ENCODE measurements at places on chromosomes 13 and 19.

DNA sequence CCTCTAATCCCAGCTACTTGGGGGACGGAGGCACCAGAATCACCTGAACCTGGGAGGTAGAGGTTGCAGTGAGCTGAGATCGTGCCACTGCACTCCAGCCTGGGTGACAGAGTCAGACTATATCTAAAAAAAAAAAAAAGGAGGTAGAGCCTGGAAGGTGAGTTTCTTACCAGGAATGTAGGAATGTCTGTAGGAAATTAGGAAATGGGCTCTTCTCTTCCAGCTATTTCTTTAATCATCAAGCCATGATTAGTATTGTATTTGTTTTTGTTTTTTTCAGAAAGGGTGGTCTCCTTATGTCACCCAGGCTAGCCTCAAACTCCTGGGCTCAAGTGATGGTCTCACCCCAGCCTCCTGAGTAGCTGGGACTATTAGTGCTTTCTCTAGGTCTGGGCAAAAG is 26.3 kb upstream of the SERP2 start:
- DNase-seq, result no peak

- no peak for DNase-seq
Observed at GRCh38 chr19:39001041-39001440, 25.5 kb upstream of the FBXO17 start.

- DNase-seq, result no peak
Observed at GRCh38 chr13:26280822-26281221, 26.9 kb downstream of the CDK8 start.

- no peak for DNase-seq
Observed at GRCh38 chr19:16882146-16882545, 6.7 kb upstream of the F2RL3 start.

DNA sequence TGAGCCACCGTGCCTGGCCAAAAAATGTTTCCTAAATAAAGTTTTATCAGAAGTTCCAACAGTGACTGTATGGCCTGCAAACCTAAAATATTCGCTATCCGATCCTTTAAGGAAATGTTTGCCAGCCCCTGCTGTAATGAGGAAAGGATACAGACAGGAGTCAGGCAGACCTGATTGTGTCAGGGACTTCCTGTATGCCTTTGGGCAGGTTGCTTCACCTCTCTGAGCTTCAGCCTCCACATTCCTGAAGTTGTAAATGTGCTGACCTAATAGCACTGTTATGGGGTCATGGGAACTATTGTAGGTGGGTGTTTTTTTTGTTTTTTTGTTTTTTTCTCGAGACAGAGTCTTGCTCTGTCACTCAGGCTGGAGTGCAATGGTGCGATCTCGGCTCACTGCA is 6.2 kb downstream of the ABHD8 start:
- DNase-seq, result no peak

- DNase-seq, result no peak
Observed at GRCh38 chr13:21065686-21066085, 4.3 kb upstream of the LATS2 start.

GRCh38 chr19:1433119-1434039 is 4.8 kb upstream of the RPS15 start:
- DNase-seq, result no peak

- no peak for DNase-seq
Observed at GRCh38 chr13:25982907-25983306, 68.9 kb downstream of the SHISA2 start.

- DNase-seq, result no peak
Observed at GRCh38 chr13:59367904-59368303, 795.8 kb downstream of the DIAPH3 start.

DNA sequence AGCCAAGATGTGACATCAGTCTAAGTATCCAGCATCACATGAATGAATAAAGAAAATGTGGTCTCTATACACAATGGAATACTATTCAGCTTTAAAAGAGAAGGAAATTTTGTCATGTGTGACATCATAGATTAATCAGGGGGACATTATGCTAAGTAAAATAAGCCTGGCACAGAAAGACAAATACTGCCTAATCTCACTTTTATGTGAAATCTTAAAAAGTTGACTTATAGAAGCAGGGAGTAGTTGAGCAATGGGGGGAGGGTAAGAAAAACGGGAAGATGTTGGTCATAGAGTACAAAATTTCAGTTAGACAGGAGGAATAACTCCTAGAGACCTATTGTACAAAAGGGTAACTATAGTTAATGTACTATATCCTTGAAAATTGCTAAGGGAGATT is 10.4 kb upstream of the LCP1 start:
- DNase-seq, result no peak

DNA sequence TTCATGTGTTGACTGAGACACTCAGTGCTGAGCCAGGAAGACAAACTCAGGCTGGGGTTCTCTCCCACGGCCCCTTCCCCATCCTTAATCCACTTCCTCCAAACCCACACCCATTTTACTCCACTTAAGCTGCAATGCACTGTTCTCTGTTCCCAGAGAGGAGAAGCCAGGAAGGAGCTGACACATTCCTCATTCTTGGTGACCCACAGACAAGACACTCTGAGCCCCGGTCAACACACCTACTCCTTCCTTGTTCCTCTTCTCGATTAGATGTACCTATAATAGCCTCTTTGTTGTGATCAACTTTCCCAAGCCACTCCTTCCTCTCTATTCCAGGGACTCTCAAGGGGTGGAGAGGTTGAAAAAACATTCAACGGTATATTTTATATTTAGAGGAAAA is 47.1 kb downstream of the INSR start:
- no peak for DNase-seq

DNA sequence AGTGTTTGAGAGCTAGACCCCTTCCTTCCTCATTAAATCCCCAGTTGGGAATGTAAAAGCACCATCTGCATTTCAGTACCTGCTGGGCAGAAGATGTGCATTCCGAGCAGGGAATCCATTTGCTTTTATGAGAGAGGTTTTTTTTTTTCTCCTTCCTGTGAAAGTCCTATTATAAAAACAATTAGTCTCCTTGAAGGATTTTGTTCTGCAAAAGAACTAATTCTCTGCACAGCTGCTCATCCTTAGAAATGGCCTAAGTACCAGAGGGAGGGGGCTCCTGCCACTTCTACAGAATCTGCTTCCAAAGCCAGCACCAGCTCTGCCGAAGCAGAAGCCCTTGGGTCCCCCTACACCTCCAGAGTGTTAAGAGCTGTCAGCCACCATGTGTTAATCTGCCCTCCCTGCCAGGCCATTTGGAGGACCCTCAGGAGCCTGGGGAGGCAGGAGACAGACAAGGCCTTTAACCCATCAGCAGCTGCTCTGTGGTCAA is 36.4 kb upstream of the SERPINE3 start:
- DNase-seq, result no peak

GRCh38 chr13:37735293-37735692 is 134.3 kb downstream of the TRPC4 start:
- DNase-seq, result no peak

GRCh38 chr19:11373885-11374432 is 507 bp upstream of the SWSAP1 start:
- DNase-seq, result no peak

DNA sequence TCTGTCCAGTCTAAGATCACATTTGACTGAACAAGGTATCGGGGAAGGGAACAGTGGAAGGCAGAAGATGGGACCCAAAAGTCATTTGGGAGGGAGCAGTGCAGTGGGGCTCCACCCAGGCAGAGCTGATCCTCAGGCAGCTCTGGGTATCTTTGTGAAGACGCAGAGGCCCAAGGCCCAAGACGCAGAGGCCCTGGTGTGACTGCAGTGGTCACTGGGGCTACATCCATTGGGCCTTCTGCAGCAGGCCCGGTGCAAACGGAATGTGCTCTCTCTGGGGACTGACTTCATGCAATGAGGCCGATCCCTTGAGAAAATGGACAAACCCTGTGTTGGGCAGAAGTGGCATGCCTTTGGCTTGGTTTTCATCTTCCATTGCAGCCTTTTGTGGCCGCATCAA is 463.4 kb upstream of the ZNF507 start:
- DNase-seq, result no peak

- DNase-seq, result no peak
Observed at GRCh38 chr13:99416411-99417121, 84.7 kb upstream of the TM9SF2 start.

- no peak for DNase-seq
Observed at GRCh38 chr13:69279213-69279612, 828.4 kb upstream of the ATXN8OS start.

DNA sequence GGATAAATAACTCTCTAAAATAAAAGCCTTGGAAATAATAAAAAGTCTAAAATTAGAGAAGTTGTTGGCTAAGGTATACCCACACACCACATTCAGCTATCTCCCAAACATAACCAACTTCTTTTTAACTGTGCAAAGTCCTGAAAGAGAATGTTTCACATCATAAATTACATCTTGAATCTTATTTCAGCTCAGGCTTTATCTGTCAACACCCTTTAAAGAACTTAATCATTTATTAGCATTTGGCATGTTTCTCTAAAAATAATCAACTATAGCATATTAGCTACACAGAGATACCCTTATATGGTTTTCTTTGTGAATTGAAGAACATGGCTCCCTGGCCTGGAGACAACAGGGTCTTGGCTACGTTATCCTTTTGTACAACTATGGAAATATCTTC is 6.9 kb downstream of the EDNRB start:
- no peak for DNase-seq

GRCh38 chr19:10861103-10861651 is 10.2 kb upstream of the CARM1 start:
- DNase-seq, result no peak

DNA sequence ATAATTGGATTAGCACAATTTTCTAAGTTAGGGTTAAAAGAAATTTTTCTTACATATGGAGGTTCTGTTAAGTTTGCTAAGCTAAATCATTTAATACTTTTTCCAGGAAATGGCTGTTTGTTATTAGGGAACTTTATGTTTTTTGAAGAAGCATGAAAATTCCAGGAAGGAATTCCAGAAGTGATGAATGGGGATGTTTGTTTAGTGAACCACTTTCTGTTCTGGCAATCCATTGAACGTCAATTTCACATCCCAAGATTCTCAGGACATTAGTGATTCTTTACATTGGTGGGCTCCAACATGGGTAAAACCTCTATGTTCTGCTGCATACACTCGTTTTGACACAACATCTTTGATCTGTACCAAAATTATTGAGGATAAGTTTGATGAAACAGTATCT is 534.4 kb downstream of the IRS2 start:
- no peak for DNase-seq

DNA sequence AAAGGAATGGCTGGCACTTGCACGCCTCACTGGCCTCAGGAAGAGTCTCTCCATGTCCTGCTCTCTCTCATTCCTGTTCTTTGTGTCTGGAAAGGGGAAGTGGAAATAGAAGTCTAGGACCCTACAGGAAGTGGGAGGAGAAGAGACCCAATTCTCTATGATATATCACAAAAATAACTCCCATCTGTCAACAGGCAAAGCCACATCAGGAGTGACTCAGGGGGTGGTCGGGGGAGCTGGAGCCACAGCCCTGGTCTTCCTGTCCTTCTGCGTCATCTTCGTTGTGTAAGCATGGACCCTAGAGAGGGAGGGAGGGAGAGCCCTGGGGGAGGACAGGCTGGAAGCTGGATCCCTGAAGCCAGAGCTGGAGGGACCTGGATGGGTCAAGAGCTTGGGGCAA is 3.0 kb downstream of the SIGLEC9 start:
- DNase-seq, result no peak

- no peak for DNase-seq
Observed at GRCh38 chr19:33246709-33247440, 21.2 kb upstream of the SLC7A10 start.

DNA sequence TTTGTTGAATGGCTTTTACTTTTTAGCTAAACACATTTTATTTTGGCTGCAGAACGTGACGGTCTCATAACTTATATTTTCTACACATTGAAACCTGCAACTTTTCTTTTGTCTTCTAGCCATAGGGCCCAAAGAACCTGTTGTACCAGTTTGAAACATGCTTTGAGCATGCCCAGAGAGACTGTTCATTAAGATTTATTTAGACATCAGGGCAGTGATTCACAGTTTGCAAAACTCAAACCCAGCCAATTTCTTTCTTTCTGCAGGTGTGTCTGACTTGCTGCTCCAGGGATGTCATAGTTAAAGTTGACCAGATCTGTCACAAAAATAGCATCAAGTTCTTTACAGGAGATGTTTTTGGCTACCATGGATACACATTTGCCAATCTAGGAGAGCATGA is 22.0 kb downstream of the SAE1 start:
- DNase-seq, result no peak

- no peak for DNase-seq
Observed at GRCh38 chr13:39370554-39370953, 232.4 kb downstream of the LHFPL6 start.

DNA sequence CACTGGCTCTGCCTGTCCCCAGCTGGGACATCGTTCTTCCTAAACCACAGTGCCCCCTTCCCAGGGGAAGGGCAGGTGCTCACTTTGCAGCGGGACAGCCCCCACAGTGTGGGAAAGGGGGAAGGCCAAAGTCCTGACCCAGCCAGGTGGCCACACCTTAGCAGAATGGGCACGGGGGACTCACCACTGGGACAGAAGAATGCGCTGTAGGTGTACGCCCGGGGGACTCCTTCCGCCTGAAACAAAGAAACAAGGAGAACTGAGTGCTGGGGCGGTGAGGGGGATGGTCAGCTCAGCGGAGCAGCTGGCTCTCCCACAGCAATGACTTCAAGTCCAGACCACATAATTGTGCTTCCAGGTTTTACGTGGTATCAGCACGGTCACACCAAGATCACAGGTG is 49.4 kb downstream of the F2RL3 start:
- DNase-seq, result no peak

GRCh38 chr13:31538067-31539042 is 201.0 kb upstream of the RXFP2 start:
- no peak for DNase-seq

DNA sequence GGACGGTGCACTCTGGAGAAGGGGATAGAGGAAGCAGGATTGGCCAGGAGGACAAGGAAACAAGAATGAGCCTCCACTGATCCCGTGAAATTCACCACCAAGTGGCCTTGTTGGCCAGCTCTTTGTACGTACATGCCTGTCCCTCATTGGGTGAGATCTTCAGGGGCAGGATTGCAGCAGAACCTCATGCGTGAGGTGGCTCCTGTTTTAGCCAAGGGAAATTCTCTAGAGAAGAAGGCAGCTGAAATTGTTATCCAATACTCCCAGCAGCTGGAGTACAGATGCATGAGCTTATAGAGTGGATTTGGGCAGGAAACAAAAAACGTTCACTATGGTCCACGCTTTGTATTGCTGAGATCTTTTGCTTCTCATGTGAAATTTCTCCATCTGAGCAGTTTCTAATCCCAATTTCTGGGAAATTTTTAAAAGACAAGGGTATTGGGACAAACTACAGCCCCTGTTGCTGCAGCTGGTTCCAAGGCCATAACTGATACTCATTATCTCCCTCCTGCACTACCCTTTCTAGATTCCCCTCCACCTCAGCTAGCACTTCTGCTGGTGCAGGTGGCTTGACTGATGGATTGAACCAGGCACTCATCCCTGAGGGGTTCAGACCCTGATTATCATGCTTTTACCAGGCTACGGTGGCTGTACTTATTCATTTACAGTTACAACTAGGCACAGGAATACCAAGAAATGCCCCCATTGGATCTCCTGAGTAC is 3.9 kb upstream of the RNF6 start:
- no peak for DNase-seq

DNA sequence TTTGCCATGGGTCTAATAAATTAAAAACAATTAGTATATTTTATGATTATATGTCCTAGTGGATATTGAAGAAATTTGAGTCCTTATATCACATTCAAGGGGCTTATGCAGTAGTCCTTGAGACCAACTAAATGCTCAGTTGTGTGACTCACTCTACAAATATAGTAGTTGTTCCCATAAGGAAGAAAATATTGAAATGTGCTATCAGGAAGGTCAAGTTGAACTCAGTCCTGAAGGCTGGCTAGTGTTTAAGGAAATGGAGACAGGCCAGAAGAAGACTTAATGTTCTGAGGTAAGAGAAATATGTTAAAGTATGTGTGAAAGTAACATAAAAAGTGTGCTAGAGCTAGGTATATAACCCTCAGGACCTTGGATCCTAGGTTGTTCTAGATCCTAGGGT is 766.1 kb upstream of the GPC6 start:
- no peak for DNase-seq

All from central memory CD4-positive, alpha-beta T cell (primary cell).